ENCODE measurements at places on chromosomes 5 and 9.

DNA sequence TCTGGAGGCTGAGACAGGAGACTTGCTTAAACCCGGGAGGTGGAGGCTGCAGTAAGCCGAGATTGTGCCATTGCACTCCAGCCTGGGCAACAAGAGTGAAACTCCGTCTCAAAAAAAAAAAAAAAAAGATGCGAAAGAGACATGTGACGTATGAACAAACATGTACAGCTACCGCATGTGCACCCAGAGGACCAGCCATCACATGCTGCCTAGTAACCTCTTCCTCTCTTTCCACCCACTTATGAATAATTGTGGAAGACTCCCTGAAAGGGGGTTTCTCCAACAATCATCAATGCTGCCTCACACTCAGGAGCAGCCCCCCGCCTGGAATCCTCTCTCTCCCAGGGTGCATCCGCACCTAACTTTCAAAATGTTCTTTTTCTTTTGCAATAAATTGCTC is 2.2 kb downstream of the SARDH start:
- DNase-seq, result no peak

GRCh38 chr9:1766042-1766441 is 249.1 kb upstream of the SMARCA2 start:
- DNase-seq, result no peak

GRCh38 chr9:114212826-114213225 is 57.5 kb downstream of the COL27A1 start:
- no peak for DNase-seq

DNA sequence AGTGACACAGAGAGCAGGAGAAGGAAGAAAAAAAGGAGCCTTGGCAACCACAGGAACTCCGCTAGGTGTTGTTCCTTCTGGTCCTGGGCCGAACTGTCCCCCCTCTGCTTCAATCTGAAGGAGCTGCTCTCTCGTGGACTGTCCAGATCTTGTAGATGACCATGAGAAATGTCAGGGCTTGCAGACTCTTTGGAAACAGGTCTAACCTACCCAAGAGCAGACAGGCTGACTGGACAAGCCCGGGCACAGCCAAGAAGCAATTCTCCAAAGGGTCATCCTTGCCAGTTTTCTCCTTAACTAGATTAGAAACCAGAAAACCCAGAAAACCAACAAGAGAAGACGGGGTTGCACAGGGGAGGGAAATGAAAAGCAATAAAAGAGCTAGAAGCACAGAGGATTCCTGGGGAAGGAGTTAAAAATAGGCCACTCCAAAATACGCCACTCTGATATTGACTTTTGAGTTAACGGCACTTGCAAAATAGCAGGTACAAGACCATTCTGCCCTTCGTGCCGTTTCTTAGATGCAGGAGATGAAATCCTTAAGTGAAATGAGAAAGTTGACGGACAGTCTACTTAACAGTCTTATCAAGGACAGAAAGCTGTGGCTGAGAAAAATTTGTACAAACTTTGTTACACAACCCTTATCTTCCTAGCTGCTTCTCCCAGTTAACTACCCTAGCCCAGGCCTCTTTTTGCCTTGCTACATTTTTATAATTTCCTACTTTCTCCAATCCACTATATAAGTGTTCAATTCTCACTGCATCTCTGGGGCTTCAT is 5.8 kb downstream of the GCNT4 start:
- DNase-seq, result no peak

DNA sequence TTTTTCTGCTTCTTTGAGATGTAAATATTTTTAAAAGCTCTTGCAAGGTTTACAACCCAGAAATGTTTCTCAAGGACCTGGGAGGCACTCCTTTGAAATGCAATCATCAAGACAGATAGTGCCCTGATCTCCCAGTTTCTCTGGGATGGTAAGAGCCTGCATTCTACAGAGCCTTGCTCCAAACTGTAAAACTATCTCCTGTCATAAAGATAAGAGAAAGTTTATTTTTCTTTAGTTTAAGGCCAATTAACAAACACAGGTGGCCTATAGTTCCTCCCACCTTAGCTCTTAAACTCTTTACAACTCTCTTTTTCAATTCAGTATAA is 1231.1 kb upstream of the NUDT12 start:
- no peak for DNase-seq

DNA sequence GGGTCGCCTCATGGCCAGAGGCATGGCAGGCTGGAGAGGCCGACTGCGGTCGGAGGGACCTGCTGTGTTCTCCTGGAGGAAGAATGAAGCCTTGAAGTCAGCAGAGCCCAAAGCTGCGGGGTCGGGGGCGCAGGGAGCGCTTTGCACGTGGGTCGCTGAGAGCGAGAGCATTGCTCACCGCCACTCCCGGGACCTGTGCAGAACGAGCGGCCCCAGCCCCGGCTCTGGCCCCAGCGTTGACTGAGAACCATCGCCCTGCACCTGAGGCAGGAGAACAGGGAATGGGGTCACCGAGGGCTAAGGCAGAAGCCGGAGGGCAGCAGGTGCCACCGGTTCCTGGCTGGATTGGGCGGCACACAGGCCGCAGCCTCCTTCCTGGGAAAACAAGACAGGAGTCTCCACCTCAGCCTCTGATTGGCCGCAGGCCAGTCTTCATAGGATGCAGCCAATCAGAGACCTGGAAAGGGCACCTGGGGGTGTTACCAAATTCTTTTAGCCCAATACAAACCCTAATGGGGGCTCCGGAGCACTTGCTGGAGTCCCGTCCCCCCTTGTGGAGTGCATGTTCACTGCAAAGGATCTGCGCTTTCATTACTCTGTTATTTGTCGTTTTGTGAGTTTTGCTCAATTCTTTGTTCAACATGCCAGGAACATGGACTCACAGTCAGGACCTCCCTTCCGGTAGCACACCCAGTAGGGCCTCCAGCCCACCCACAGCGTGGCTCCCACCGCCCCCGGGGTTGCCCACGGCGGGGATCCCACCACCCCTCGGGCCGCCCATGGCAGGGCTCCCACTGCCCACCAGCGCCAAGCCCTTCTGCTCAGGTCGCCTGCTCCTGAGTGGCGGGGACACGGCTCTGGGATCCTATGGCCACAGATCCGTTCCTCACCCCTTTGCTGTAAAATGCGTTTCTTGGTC is 24.7 kb upstream of the SLC6A19 start:
- no peak for DNase-seq

GRCh38 chr5:38468202-38468673 is 88.2 kb downstream of the LIFR start:
- DNase-seq, result no peak

GRCh38 chr9:5843794-5844471 is 11.0 kb upstream of the ERMP1 start:
- DNase-seq, result no peak

DNA sequence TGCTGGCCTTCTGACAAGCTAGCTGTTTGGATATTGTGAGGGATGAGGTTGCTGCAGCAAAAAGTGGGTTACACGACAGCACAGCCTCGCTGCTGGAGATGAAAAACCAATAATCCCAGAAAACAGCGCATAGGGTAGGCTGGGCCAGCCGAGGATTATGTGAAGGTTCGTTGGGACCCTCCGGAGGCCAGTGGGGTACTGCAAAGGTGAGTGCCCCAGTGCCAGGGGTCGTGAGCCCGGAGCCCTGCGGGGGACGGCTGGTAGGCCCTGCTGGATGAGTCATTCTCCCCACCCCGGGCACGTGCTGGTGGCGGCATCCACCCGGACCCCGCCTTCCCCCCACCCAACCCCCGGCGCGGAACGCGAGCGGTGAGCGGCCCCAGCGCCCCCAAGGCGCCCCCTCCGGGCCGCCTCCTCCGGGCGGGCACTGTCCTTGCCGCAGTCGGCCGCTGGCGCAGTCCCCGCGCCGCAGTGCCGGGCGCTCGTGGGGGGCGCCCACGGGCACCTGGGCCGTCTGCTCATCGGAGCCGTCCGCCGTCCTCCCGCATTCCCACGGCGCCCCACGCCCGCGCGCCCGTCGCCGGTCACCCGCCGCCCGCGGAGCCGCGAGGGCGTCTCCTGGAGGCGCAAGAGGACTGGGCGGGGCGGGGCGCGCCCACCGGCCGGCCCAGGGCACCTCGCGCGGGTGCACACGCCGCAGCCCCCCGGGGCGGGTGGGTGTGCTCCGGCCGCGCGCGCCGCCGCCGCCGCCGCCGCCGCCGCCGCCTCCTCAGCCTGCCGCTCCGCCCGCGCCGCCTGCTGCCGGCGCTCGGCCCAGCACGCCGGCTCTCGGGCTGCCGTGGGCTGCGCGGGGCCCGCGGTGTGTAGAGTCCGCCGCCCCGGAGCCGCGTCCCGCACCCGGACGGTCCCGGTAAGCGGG is at the start of gene PHF24:
Gene PHF24, plus strand, starts transcription at position 794 of the 919 bp plus-strand sequence. CDS start 13,014 bp downstream, outside the sequence.
- DNase-seq, result peak; percentile 60

- no peak for DNase-seq
Observed at GRCh38 chr9:110926828-110927487, 111.3 kb downstream of the LPAR1 start.

- DNase-seq, result no peak
Observed at GRCh38 chr9:75229605-75230332, 141.5 kb downstream of the OSTF1 start.

- no peak for DNase-seq
Observed at GRCh38 chr9:13588151-13589033, 308.9 kb upstream of the MPDZ start.
